ENCODE measurements at places on chromosomes 12 and 14.

GRCh38 chr14:32090686-32091085, 13.6 kb downstream of the ARHGAP5 start:
- DNase-seq = no peak

DNA sequence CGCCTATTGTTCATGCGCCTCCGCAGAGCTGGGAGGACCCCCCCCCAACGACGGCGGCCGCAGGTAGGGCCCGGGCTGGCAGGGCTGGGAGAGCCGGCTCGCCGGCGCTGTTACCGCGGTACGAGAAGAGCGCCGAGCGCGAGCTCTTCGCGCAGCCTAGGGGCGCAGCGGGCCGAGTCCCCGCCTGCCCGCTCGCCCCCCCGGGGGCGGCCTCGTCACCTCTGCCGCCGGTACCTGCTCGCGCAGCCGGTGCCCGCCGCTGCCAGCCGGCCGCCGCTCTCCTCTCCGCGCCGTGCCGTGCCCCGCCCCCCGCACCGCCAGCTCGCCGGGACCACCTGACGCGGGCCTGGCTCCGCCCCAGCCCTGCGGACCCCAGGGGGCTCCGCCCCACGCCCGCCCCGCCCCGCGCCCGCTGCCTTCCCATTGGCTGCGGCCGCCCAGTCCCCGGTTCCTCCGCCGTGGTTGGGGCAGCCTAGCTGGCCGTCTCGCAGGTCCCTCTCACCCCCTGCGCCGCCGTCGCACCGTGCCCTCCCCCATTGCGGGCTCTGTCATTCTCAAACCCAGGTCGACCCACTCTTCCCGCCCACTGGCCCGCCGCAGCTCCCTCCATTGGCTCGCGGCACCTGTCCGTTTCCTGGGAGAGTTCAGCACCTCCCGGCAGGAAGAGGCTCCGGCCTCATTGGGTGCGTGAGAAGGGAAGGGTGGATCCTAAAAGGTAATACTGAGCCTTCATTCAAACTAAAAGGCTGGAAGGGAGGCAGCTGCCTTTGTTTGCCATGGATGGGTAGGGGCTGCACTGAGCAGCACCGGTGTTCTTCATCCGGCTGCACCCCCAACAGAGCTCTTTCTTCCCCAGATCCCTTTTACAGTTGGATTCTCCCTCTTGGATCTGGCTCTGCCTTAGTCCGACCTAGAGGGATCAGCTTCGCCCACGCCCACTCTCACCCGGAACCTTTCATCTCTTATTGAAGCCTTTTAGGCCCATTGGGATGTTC, at the start of gene MAP3K9:
Gene MAP3K9, minus strand, starts transcription at position 289 of the 995 bp plus-strand sequence. CDS start 342 bp downstream, outside the sequence.
- peak; percentile 90 for DNase-seq

DNA sequence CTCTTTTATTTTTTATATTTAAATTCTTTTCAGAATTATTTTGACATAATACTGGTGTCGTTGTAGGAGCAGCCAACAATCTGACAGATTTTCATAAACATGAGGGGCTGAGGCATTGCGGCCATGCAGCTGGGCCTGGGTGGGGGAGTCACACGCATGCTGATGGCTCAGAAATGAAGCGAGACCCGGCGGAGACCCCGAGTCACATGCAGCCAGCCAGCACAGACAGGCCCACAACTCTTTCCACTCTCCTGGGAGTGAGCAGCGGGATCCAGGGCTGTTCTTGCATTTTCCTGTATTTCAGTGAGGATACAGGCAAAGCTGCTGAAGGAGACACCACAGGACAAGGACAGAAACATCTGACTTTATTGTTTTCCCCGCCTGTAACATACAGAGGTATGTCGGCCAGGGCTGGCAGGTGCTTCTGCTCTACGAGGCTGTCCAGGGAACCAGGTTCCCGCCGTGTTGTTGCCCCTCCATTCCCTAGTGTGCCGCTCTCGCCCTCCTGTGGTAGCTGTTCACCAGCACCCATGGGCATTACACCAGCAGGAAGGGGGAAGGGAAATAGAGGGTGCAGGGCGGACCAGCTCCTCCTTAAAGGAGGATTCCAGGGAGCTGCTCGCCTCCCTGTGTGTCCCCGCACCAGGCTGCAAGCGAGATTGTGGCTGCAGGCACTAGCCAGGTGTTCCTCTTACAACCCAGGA, 30.5 kb downstream of the FZD10 start:
- no peak for DNase-seq

DNA sequence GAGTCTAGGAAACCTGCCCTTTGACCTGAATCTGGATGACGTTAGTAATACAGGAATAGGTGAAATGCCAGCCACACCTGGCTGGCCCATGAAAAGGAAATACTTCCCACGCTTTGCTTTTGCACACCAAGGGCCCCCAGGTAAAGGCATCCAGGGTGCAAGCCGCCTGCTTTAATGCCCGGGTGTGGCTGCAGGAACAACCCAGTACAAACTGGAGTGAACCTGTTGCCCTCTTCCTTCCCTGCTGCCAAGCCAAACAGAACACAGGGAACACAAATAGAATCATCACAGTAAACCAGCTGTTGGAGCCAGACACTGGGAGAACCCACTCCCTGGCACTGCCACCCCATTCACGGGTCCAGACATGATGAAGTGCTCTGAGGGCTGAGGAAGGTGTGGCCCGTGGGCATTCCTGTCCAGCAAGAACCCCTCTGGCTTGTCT, 24.2 kb upstream of the FOS start:
- DNase-seq = no peak

- no peak for DNase-seq
Observed at GRCh38 chr12:22653075-22653474, 28.1 kb downstream of the ETNK1 start.

DNA sequence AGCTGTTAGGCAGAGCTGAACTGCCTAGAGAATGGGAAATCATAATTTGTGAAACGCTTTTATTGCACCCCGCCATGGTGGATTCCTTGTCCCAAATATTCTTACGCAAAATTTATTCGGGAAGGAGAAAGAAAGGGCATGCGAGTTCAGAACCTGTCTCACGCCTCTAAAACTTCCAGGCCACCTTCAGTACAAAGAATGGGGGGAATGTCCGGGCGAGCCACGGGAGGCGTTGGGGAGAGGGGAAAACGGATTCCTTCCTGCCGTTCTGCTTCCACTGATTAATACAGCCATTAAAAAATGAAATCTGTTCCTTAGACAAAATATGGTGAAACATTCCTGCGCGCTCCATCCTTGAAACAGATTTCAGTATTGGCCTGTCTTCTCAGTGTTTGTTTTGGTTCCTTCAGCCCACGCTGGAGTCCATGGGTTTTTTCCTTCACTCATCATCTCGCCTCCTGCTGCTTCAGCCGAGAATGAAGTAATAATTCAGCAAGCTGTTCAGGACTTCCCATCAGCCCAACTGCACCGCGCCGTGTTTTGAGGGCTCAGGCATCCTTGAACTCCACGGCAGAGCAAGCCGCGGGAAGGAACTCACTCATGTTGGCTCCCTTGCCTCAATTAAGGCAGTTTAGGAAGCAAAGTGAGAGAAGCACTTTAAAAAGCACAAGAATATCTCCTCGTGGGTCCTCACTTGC, 47.7 kb upstream of the CDKN3 start:
- no peak for DNase-seq

GRCh38 chr14:30143627-30144026, 216.0 kb upstream of the PRKD1 start:
- no peak for DNase-seq

GRCh38 chr12:44307506-44308168, 471.8 kb downstream of the TMEM117 start:
- DNase-seq = no peak

GRCh38 chr12:39386335-39386734, 56.6 kb downstream of the KIF21A start:
- no peak for DNase-seq

DNA sequence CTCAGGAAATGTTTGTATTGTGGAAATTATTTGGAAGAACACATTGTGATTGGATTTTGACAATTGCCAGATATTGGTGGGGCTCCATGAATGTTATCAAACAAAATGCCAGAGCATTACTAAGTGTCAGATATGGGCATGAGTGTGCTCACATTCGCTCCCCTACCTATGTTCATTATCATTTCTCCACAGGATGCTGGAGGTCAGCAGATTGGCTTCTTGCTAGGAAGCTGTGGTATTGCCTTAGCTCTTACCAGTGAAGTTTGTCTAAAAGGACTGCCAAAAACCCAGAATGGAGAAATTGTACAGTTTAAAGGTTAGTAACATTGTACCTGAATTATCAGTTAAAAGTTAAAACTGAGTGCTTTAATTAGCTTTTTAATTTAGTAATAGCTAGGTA, 78.3 kb upstream of the ATF1 start:
- no peak for DNase-seq

- DNase-seq = no peak
Observed at GRCh38 chr14:99821519-99822508, 28.6 kb downstream of the EML1 start.

DNA sequence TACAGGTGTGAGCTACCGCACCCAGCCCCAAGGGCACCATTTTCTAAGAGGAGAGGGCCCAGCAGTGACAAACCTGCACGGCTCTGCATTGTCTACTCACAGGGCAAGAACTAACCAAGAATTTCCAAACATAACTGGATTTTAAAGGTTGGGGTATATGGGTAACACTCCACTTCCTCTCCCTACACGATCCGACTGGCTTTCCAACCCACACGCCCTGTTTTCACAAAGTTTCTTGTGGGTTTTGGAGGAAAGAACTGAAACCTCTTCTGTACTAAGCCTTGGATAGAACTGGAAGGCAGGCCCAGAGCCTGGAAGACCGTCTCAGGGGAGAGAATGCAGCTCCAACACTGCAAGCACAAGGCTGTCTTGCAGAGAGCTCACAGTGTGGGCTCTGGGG, 24.9 kb downstream of the SNRNP35 start:
- DNase-seq = no peak
